Mesothelial cell of epicardium (in vitro differentiated cells): ENCODE measurements at places on chromosomes 7 and 10.
A peak's percentile ranks its signal among the peaks of the same experiment; 100 is the strongest.

DNA sequence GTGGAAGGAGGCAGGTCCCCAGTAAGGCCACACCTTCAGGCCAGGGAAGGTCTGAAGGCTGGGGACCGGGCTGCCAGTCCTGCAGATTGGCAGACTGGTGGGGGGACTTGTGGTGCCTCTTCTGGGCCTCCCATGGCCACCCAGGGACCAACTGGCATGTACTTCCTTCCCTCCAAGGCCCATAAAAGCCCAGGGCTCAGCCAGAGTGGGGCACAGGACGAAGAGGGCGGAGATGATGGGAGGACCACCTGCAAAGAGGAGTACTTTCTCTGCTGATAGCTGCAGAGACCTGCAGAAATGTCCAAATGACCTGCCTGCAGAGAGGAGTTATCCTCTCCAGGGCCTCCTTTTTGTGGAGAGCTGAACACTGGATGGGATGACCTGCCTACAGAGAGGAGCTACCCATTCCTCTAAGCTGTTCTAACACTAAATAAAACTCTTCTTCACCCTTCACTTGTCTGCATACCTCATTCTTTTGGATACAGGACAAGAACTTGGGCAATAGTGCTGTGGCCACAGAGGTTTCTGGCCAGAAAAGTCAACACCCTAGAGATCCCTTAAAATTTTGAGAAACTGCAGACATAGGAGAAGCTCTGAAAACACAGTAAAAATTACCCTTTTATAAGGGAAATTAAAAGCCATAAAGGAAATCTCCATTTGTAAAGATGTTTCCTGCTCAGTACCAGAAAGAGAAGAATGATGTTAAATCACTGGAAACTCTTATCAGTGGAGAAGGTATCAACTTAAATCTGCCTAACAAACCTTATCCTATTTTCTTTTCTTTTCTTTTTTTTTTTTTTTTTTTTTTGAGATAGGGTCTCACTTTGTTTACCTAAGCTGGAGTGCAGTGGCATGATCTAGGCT, 20.7 kb upstream of the PRF1 start:
- DNase-seq = no peak

- DNase-seq = no peak
Measured at GRCh38 chr7:100888291-100888987, 1.1 kb downstream of the UFSP1 start.

DNA sequence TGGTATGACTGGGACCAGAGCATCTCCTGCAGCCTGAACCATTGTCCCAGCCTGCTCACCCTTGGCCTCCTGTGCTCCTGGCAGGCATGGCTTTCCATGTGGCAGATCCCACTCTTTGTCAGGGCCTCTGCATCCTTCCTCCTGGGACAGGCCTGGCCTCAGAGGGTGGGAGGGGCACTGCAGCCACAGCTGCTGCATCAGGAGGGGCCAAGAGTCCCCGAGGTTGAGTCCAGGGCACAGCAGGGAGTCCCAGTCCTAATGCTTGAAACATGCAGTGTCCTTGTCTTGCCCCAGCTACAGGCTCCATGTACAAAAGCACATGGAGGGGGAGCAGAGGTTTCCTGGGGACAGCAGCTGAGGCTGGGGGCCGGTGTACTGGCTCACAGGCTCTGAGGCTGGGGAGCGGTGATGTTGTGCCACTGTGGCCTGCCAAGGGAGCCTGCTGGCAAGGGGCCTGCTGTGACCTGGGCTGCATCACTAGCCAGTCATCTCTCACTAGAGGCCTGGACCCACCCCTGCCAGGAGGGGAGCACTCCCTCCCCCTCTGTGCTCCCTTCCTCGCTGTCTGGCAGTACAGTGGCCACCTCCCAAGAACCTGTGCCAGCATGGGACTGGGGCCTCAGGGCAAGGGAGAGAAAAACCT, 144.8 kb downstream of the ZNF248 start:
- no peak for DNase-seq

- DNase-seq = no peak
Measured at GRCh38 chr10:43194859-43195258, 56.6 kb downstream of the CSGALNACT2 start.

GRCh38 chr7:126303926-126304325, 948.8 kb downstream of the GRM8 start:
- DNase-seq = no peak

DNA sequence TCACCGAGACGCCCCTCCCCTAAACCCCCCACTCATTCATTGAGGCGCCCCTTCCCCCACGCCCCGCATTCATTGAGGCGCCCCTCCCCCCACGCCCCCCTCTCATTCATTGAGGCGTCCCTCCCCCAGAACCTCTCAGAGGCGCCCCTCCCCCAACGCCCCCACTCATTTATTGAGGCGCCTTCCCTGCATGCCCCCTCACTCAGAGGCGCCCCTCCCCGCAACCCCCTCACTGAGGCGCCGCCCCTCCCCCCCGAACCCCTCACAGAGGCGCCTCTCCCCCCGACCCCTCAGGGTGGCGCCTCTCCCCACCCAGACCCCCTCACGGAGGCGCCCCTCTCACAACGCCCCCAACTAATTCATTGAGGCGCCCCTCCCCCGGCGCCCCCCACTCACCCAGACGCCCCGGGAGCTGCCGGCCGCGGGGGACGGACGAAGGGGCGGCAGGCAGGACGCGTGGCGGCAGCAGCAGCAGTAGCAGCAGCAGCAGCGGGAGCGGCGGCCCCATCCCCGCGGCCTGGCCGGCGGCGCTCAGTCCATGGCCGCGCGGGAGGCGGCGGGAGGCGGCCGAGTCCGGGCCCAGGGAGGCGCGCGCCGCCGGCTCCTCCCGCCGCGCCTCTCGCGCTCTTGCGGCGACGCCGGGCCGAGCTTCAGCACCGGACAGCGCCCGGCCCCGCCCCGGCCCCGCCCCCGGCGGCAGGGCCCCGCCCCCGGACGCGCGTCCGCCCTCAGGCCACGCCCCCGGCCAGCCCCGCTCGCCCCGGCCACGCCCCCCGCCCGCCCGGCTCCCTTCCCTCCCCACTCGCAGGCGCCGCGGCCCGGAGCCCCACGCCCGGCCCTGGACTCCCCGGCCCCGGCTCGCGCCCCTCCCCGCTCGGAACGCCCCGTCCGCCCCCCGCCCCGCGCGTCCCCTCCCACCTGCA, at the start of gene PTPRN2:
TSS of gene PTPRN2 (minus strand) at position 662 of the 923 bp plus-strand sequence.
- peak; percentile 71 for DNase-seq

DNA sequence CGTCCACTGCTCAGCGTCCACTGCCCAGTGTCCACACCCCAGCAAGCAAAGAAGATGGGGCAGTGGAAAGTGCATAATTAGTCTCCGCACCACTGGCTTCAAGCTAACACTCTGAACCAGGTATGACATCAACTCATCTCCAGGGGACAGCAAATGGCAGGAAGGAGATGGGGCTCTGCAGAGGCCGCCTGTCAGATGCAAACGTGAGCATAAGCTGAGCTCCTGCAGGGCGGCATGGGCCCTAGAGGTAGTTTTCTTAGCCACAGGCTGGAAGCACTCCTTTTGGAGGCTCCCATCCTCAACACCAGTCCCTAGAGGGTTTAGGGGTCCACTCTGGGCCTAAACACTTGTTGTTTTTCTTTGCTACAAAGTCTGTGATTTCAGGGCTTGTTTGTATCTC, 335.8 kb upstream of the MKI67 start:
- DNase-seq = no peak
